Naive B cell (primary cell): ENCODE measurements at places on chromosomes 4 and X.

GRCh38 chrX:38868941-38869401 lies 67.7 kb downstream of the MID1IP1 start:
- DNase-seq = no peak

GRCh38 chrX:155068165-155068564 lies 2.8 kb downstream of the CMC4 start:
- DNase-seq = no peak

GRCh38 chrX:45240301-45240700 lies 39.6 kb upstream of the DIPK2B start:
- DNase-seq = no peak

- no peak for DNase-seq
Observed at GRCh38 chr4:26821677-26822503, 38.8 kb upstream of the STIM2 start.

- DNase-seq = no peak
Observed at GRCh38 chr4:22488106-22488505, 27.8 kb downstream of the ADGRA3 start.

DNA sequence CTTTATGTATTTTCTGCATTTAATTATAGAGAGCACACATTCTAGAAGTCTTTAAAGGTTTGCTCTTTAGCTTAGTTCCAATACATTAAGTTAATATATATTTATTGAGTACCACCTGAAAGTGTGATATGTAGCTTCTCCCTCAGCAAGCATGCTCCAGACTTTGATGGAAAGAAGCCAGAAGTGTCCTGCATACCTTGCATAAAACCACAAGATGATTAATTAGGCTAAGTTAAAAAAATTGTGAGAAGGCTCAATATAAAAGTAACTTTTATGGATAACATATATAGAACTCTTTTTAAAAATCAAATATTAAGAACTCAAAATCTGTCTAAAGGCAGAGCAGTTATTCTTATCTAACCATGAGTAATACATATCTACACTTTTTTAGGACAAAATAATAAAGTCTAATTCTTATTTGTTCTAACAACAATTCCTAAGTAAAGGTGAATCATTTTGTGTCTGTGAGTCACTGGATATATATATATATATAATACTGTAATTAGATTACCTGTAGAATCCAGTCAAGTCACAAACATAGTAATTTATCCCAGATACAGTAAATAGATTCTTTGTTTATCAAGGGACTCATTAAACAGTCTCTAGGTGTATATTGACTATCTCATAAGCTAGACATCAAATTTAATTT lies 51.2 kb downstream of the INTS12 start:
- no peak for DNase-seq

DNA sequence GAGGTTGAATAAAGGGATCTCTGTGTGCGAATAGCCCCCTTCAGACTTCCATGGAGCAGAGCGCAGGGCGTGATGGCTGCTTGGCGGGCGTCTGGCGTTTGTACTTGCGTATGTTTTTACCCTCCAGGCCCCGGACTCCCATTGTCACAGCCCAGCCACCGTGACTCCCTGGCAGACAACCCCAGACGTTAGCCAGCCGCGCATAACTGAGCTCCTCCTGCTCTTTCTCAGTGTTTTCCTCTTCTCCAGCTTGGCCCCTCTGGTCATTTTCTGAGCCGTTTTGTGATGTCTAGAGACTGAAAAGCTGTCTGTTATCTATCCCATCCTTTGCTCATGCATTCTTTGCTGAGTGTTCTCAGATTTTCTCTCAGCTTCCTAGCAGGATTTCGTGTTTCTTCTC lies 54.3 kb downstream of the IGFBP7 start:
- DNase-seq = no peak

- no peak for DNase-seq
Observed at GRCh38 chrX:5726224-5726623, 502.4 kb downstream of the NLGN4X start.

DNA sequence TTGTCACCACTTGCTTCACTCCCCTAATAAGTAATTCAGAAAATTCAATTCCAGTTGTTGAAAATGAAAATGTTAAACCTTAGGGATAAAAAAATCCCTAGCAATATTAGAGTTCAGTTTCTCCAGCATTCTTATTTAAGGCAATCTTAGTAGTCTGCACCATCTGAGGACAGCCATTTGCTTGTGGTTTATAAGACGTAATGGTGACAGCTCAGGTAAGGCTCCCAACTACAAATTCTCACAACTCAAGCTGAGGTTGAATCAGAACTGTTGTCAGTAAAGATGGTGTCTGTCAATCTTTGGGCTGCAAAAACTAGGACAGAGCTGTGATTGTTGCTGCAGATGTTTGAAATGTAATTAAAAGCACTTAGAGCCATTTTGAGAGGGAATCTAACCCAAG lies 16.3 kb upstream of the ADGRA3 start:
- no peak for DNase-seq

- no peak for DNase-seq
Observed at GRCh38 chrX:74890676-74891430, 34.4 kb downstream of the NEXMIF start.

DNA sequence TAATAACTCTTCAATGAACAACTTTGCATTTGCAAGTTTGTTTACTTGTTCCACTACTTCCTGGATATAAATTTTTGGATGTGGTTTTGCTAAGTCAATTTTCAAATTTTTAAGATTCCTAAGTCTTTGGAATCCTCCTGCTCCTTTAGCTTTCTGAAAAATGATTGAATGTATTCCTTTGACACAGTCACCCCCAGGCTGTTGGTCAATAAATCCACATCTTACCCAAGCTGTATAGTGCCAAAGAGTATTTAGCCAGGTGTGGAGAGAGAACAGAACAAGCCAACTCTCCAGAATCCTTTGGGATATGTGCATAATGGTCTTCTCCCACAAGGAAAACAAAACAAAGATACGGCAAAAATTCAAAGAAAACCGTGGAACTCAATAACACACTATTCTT lies 56.9 kb upstream of the INTU start:
- no peak for DNase-seq

- DNase-seq = no peak
Observed at GRCh38 chr4:10028910-10029309, 7.6 kb upstream of the SLC2A9 start.

DNA sequence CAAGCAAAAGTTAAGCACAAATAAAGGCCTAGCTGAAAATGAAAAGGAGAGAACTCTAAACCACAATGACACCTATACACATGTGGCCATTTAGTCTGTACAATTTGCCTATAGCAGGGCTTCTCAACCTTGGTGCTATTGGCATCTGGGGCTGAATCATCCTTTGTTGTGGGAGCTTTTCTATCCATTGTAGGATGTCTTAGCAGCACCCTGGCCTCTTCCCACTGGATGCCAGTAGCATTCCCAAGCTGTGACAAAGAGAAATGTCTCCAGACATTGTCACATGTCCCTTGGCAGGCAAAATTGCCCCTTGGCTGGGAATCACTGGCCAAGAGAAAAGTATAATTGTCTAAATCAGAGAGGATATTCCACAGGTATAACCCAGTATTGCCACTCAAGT lies 13.5 kb upstream of the PRPS2 start:
- no peak for DNase-seq

DNA sequence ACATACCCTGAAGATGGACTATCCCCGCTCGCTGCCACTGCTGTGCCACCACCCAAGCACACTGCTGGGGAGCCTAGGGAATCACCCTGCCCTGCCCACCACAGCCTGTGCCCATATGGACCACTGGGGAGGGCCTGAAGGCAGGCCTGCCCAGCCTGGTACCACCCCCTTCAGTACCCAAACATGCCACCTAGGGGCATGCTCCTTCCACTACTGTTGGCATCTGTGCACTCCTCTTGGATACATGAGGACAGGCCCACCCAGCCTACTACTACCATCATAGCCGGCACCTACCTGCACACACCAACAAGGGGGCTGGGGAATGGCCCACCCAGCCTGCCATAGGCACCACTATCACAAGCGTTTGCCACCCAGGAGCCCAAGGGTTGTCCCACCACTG lies 30.1 kb upstream of the PRDX4 start:
- no peak for DNase-seq

DNA sequence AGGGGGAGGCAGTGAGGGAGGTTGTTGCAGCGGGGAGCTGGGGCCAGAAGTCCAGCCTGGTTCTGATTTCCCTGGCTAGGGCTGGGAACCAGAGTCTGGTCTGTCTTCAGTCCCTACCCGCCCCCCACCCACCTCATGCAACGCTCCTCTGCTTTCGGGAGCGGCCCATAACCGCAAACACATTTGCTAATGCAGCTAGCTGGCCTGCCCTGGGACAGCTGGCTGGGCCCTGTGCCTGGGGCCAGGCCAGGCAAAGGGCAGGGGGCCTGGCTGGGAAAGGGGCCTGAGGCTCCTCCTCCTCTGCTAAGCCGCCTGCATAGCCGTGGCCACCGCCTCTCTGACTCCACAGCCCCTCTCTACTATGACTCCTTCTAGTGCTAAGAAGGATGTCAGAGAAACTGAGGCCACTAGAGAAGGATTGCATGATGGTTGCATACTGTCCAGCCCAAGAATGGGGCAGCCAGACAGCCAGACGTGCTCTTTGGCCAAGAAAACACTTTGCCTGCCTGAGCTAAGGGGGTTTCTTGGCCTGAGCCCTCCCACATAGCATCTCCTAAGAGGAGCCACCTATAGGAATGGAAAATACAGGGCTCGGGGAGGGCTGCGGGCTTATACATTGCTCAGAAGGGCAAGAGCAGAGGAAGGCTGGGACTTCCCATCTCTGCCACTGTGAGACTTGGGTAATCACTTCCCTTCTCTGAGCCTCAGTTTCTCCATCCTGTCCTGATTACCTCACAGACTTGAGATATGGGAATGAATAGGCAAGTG lies 76.9 kb downstream of the PJA1 start:
- DNase-seq = no peak

GRCh38 chrX:106917830-106918500 lies 2.2 kb upstream of the CLDN2 start:
- DNase-seq = no peak

GRCh38 chr4:102824398-102824797 lies 3.0 kb downstream of the UBE2D3 start:
- DNase-seq = no peak

- DNase-seq = no peak
Observed at GRCh38 chr4:41575207-41575606, 37.2 kb downstream of the LIMCH1 start.

GRCh38 chr4:80213117-80213815 lies 16.0 kb downstream of the PRDM8 start:
- DNase-seq = no peak

DNA sequence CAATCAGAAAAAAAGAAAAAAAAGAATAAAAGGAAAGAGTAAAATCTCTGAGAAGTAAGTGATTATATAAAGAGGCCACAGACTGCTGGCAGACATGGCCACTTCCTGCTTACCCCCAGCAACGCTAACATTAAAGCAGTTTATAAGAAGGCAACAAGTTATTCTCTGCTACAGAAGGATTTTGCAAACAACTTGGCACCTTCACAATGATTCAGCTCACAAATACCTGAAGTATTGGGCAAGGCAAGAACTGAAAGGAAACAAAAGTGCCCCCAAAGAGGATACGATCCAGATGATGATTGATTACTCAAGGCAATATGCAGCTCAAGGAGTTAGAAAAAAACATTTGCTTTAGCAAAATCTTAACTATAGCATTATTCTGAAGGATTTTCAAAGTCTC lies 718.8 kb downstream of the KLHL13 start:
- no peak for DNase-seq

- no peak for DNase-seq
Observed at GRCh38 chr4:56552273-56552672, 46.7 kb downstream of the ARL9 start.

GRCh38 chr4:88029556-88029955 lies 22.1 kb downstream of the PKD2 start:
- DNase-seq = no peak

GRCh38 chrX:153903991-153904957 lies at the start of gene AVPR2:
AVPR2 (plus strand) TSS chrX:153904673; CDS start chrX:153905146, 473 bp downstream.
- no peak for DNase-seq

DNA sequence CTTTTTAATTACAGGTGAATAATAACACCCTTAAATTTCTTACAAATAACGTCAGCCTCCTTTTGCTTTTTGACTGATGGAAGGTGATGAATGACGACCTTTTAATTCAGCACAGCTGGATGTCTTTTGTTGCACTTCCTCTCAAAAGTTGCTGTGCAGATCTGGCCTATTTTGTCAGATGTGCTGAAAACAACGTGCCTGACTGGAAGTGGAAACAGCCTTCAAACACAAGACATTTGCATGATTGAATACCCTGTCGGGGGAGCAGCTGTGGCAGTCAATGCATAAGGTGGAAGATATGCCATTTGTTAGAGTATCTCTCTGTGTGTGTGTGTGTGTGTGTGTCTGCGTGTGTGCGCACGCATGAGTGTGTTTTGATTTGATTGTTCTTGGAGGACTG lies 579.7 kb downstream of the SPRY1 start:
- DNase-seq = peak; percentile 23

GRCh38 chr4:53645108-53645507 lies 53.8 kb upstream of the LNX1 start:
- DNase-seq = no peak

DNA sequence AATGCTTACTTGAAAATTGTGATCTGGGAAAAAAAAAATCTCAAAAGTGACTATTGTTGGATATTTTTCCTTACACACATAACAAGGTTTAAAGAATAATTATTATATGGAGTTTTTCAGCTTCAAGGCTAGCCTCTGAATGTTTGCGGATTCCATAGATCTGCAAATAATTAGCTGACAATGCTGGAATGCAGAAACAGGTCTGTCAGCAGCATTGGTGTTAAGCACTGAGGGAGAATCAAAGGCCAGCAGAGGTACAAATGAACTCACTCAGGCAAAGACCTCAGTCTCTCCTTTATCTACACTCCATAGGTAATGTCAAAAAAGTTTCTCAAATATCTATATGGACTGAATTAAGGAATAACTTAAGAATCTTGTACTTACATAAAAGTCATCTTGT lies 35.1 kb downstream of the SMIM31 start:
- no peak for DNase-seq

DNA sequence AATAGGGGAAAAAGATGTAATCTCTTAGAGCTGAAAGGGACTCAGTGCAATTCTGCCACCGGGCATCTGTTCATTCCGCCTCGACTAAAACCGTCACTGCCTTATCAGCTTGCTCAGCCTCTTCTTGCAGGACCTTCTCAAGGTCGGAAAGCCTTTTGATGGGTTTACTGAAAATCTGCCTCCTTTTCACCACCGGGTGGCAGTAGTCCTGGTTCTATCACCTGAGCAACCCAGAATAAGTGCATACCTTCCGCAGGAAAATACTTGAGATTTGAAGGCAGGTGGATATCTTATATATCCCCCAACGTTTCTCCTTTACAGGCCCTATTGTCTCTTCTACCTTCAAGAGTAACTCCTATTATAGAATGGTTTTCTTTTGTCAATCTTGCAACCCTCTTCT lies 103.4 kb upstream of the PAK3 start:
- no peak for DNase-seq

- DNase-seq = no peak
Observed at GRCh38 chr4:20255251-20255586, 3.5 kb downstream of the SLIT2 start.

DNA sequence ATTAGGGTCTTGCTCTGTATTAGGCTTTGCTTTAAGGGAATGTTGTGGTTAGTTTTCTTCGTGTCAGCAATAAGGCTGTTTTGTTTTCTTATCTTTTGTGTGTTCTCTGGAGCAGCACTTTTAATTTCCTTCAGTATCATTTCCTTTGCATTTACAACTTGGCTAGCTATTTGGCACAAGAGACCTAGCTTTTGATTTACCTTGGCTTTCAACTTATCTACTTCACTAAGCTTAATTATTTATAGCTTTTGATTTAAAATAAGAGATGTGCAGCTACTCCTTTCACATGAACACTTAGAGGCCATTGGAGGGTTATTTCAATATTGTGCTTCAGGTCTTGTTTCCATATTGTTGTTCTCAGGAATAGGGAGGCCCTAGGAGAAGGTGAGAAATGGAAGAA lies 68.2 kb downstream of the FAT4 start:
- DNase-seq = no peak

GRCh38 chrX:1576201-1576992 lies 15.0 kb upstream of the AKAP17A start:
- DNase-seq = no peak
